ENCODE measurements at places on chromosomes 7 and 10.

GRCh38 chr10:113168584-113168983, 218.5 kb downstream of the TCF7L2 start:
- DNase-seq, result no peak

- no peak for DNase-seq
Measured at GRCh38 chr7:159062569-159062968, 82.1 kb downstream of the VIPR2 start.

- DNase-seq, result no peak
Measured at GRCh38 chr10:10222304-10222841, 795.3 kb upstream of the CELF2 start.

DNA sequence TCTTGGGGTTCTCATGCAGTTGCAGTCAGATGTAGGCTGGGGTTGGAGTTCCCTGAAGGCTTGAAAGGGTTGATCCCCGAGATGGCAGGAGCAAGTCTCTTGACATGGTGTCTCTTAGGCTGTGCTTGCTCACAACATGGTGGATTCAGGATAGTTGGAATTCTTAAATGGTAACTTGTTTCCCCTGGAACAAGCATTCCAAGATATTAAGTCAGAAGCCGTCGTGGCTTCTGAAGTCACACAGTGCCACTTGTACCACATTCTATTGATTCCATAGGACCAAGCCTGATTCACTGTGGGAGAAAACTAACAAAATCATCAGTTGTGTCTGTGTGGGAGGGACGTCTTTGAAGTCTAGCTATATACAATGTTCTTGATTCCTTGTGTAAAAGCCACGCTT, 3.5 kb upstream of the SLC35B4 start:
- DNase-seq, result no peak

- no peak for DNase-seq
Measured at GRCh38 chr7:44147026-44147991, 6.2 kb upstream of the MYL7 start.

DNA sequence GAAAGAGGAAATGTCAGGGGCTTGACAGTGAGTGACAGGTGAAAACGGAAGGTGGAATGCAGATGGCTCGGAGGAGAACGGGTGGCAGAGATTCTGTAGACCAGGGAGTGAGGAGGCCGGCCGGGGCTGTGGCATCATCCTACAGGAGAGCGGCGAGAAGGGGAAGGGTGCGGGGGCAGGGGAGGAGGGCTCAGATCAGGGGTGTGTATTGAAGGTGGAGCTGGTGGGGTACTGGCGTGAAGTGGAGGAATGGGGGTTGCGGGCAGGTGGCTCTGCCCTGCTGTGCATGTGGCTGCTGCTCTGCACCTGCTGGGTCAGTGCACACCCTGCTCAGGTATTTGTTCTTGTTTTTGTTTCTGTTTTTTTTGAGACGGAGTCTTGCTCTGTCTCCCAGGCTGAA, 470.8 kb upstream of the FOXK1 start:
- DNase-seq, result no peak

DNA sequence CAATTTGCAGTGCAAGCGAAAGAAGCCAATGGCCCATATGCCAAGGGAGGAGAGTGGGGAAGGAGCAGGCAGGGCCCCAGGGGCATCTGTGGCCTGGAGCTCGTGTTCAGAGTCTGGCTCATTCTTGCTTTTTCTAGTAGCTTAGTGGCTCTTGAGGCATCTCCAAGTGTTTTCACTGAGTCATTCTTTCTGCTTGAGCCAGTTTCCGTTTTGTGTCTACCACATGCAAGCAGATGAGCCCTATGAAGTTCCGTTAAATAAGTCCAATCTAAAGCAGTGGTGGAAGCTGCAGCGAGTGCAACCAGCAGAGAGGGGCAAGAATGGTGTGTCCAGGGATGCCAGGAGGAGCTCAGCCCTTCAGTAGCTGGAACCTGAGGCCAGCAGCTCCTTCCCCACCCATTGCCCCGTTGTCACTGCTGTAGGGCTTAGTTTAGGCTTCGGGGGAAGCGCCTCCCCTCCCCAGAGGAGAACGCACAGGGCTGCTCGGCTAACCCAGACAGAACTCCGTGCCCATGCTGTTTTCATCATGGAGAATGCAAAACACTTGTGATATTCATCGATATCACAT, 57.4 kb upstream of the EBF3 start:
- no peak for DNase-seq

- DNase-seq, result peak; percentile 18
Measured at GRCh38 chr7:108592646-108593201, 23.1 kb downstream of the DNAJB9 start.

GRCh38 chr7:137345799-137346449, 2.4 kb upstream of the PTN start:
- DNase-seq, result no peak

DNA sequence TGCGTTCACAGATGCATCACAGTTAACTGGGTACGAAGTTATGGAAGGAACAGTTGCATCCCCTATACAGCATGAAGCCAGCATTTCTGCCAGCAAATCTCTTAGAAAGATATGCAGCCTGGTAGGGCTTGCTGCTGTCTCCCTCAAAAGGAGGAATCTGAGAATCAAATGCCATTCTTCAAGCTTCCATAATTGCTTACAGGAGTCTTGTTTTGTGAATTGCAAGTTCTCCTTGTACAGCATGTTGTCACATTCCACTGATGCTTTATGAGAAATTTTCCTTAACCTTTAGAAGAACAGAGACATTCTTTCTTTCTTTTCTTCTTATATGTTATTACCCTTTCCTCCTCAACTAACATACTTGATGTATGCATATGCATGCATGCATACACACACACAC, 134.6 kb downstream of the CHRM2 start:
- DNase-seq, result no peak

DNA sequence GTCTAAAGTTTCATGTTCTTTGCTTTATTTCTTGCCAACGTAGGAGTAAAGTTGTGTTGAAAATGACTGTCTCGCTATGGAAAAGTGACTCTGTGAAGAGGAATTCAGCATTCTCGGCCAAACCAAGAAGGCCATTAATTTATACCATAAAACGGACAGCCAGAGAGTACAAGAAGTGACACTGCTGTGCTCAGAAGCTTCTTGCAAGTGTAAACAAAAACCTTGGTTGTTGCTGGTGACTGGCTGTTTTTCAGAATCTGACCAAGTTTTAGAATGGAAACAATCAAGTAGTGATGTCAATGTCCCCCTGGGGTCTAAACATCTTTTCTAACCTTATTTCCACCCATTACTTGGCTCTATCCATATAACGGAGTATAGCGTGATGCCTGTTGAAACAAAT, 201.9 kb downstream of the INHBA start:
- DNase-seq, result no peak

DNA sequence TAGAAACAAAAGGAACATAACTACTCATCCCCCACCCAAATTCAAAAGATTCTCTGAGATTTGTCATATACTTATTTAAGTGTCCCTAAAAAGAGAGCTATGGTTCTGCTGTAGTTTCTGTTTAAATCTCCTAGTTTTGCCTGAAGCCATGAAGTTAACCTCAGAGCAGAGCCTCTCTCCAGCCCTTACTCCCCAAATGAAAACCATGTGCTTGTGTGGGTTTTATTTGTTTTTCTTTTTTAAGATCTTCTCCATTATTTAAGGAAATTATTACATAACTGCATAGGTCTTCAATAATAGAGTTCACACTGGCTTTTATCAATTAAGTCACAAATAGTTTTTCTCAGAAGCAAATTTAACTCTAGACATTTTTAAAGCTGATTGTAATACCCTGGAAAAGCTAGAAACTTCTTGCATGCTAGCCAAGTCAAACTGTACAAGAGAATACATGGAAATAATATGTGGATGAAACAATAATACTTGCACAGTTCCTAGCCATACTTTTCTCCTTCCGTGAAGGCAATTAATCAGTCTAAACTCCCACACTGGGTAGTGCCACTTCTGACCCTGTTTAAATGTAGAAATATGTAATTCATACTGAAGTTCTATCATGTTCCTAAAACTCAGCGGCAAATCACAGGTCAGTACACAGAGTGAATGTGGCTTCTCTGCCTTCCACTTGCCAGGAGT, 579.7 kb downstream of the SUGCT start:
- no peak for DNase-seq

DNA sequence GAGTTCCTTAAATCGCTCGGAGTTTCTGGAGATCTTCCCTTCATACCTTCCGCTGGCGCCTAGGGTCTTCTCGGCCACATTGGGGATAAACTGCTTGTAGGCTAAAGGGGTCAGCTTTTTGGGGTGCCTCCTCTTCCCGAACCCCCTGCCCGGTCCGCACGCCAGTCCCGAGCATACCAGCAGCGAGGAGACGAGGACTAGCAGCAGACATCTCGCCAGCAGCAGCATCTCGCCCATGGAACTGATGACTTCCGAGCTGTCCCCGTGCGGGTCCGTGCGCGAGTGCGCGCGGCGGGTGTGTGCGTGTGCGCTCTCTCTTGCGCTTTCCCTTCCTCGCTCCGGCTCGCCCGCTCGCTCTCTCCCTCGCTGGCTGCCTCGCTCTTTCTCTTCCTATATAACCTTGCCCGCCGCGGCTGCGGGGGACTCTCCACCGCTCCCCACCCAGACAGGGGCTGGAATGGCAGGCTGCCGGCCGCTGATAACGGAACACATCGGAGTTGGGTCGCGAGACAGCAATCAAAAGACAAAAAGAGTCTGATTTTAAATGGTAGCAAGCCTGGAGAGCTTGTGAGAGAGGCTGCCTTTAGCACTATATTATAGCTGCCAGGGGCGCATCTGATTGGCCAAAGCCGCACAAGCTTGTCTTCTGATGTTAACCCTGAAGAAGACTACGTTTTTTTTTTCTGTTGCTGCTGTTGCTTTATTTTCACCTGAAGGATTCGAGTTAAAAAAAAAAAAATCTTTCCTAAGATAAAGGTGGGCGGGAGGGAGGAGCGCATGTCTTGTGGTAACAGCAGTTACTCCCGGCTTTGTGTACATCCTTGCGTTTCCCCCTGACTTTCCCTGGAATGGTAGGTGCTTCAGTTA, at the start of gene SHH:
Gene SHH (minus strand): TSS at position 569 of the 867 bp plus-strand sequence. CDS start 341 bp downstream, at position 228.
- DNase-seq, result no peak

- DNase-seq, result no peak
Measured at GRCh38 chr7:44100458-44101302, 3.5 kb upstream of the AEBP1 start.

GRCh38 chr7:83586281-83586680, 62.7 kb downstream of the SEMA3E start:
- DNase-seq, result no peak

DNA sequence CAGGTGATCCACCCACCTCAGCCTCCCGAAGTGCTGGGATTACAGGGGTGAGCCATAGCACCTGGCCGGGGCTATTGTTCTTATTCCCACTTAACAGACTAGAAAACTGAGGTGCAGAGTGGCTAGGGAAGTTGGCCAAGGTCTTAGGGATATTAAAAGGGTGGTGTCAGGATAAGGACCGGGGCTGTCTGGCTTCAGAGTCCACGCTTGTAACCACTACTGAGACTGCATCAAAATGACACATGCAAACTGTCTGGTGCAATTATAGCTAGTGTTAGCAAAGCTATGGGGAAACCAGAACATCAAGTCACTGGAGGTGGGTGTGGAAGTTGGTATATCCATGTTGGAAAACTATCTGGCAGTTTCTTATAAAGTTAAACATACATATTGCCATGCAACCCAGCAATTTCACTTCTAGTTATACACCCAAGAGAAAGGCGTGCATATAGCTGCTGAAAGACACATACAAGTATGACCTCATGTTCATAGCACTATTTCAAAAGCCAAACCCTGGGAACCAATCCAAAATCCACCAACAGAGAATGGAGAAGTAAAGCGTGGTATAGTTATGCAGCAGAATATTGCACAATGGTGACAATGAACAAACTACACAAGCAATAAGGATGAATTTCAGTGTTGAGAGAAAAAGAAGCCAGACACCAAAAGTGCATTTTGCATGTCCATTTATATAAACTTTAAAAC, 33.9 kb upstream of the EEPD1 start:
- no peak for DNase-seq

DNA sequence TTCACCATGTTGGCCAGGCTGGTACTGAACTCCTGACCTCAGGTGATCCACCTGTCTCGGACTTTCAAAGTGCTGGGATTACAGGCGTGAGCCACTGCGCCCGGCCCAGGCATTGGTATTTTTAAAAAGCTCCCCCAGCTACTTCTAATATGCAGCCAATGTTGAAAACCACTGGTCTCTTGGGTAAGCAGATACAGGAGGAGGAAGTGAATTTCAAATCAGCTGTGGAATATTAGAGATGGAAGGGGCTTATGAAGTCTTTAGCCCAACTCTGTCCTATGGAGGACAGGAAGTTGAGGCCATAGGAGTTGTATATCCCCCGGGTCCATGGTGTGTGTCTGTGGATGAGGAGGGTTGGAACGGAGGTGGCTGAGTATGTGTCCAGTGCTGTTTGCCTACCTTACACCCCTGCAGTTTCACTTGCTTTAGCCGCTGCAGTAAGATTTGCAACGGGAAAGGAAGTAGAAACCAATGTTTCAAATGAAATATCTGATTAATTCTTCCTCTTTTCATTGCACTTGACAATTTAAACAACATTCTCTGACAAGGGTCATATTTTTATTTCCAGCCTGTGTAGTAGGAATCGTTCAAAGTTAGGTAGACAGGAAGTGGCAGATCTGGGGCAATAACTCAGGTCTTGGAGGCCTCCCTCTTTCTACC, 3.4 kb downstream of the PDE6C start:
- DNase-seq, result no peak

- peak; percentile 38 for DNase-seq
Measured at GRCh38 chr10:74988054-74988775, 123.2 kb upstream of the SAMD8 start.

- peak; percentile 61 for DNase-seq
Measured at GRCh38 chr10:84205049-84205852, 10.9 kb downstream of the CDHR1 start.

GRCh38 chr7:77569514-77570232, 32.6 kb downstream of the PTPN12 start:
- no peak for DNase-seq

- DNase-seq, result no peak
Measured at GRCh38 chr7:28140979-28141378, 39.6 kb downstream of the JAZF1 start.

DNA sequence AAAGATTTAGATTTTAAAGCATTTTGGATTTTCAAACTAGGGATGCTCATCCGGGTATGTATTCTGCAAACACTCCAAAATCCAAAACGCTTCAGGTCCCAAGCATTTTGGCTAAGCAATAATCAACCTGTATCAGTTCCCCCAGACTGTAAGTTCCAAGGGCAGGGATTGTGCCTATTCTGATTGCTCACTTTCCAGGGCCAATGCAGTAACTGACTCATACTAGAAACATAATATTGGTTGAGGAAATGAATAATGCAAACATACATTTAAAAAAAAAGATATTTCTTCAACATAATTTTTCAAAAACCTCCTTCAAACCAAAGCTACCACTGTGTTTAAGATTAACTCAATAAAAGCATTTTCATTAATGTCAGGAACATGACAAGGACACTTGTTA, 69.5 kb downstream of the HIBADH start:
- DNase-seq, result no peak

GRCh38 chr7:156612930-156613329, 27.6 kb upstream of the RNF32 start:
- no peak for DNase-seq

All from hippocampal formation (tissue), 2 donors.